Posterior vena cava (tissue), 2 donors: ENCODE measurements at places on chromosomes 11 and 22.

DNA sequence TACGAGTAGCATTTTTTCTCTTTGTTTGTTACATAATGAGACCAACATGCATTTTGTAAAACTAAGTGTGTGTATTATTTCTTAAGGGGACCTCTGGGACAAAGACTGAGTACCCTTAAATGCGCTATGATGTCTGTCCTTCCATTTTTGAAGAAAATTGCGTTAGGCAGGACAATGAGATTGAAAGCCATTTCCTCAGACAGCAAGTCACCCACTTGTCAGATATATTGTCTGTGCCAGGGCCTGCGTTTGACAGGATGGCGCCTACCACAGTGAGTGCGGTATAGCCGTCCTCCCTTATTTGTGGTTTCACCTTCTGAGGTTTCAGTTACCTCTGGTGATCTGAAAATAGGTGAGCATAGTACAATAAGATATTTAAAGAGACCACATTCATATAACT is 2.2 kb downstream of the AP2A2 start:
- DNase-seq = no peak

GRCh38 chr11:124499711-124500110 is 43.7 kb downstream of the OR8B12 start:
- no peak for DNase-seq

DNA sequence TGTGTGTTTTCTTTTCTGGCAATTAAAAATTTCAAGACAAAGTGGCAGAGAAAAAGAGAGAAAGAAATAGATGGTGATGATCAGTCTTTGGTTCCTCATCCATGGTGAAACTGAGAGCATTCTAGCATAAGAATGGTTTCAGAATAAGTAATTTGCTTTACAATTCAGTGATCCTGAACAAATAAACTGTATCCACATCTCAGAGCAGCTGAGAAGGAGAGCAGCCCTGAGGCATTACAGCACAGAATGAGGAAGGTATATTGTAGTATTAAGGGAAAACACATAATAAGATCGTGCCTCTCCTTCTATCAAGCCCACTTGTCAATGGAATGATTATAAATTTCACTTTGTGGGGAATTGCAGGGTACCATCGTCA is 17.4 kb downstream of the LUZP2 start:
- DNase-seq = no peak

DNA sequence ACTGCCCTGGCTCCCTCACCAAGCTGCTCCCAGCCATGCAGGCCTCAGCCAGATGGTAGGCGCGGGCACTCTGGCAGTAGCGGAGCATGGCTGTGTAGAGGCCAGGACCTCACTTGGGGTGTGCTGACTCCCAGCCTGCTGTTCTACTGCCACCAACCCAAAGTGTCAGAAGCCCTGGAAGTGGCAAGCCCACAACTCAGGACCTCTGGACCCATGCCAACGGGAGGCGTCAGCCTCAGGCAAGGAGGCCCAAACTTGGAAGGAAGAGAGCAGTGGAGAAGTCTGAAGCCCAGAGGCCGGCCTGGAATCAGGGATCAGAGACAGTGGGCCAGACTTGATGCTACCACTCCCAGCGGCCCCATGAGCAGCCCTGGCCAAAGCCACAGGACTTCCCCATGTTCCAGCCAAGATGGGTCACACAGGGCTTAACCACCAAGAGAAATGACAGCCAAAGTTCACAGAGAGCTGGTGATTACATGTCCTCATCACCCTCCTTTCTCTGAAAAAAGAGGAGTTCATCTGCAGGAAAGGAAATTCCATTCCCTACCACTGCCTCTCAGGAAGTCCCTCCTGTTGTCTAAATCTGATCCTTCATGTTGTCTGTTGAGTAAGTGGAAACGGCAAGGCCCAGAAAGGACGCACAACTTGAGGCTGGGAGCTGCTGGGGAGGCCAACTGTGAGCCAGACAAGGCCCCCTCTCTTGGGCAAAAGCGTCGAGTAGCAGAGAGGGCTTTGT is 4.4 kb downstream of the ARRB1 start:
- DNase-seq = peak; percentile 92

GRCh38 chr22:48807155-48807554 is 1020.5 kb downstream of the BRD1 start:
- peak; percentile 74 for DNase-seq

DNA sequence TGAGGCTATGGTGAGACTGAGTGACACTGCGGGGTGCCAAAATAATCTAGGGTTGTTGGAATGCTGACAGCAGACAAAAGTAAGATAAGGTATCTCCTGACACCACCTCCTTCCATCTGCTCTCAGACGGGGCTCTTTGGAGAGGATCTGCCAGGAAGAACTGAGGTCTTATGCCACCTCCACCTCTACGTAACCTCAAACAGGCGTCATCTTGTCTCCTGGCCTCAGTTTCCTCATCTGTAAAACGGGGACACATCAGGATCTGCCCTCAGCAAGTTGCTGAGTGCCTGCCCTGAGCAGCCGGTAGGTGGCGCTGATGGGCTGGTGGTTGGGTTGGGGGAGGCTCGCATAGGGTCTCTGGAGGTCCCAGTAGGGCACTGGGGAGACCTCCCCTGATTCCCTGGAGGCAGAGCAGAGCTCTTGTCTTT is 1.7 kb upstream of the MYEOV start:
- no peak for DNase-seq

GRCh38 chr11:132158696-132159095 is 788.3 kb downstream of the NTM start:
- no peak for DNase-seq

- DNase-seq = no peak
These were observed 1.6 kb downstream of the MARK2 start for GRCh38 chr11:63840356-63841060.

- DNase-seq = no peak
These were observed 43.7 kb downstream of the ZBTB16 start for GRCh38 chr11:114102993-114103896.

DNA sequence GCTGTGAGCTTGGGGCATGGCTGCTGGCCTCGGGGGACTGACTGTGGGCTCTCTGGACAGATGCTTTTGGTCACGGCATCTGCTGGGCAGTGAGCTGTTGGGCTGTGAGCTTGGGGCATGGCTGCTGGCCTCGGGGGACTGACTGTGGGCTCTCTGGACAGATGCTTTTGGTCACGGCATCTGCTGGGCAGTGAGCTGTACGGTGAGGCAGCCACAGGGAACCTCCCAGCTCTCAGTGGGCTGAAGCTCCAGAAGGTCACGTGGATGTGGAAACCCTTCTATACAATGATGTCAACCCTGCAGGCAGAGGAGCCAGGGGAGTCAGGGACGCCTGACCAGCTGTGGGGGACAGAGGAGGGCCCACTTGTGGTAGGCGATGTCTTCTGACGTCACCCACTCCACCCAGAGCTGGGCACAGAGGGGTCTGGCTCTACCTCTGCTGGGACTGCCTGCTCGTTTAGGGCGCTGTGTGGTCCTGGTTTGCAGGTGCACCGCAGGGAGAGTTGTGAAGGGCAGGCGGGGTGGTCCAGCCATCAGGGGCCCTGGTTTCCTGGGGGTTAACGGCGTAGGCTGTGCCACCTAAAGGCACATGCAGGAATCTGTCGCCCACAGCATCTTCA is 1331.3 kb downstream of the BRD1 start:
- DNase-seq = peak; percentile 54
